ENCODE measurements at places on chromosomes 7 and 10. TPM values are rescaled to one million over a fixed set of nuclear protein-coding genes. Genes with fewer than 3 reads are reported as not detected.

DNA sequence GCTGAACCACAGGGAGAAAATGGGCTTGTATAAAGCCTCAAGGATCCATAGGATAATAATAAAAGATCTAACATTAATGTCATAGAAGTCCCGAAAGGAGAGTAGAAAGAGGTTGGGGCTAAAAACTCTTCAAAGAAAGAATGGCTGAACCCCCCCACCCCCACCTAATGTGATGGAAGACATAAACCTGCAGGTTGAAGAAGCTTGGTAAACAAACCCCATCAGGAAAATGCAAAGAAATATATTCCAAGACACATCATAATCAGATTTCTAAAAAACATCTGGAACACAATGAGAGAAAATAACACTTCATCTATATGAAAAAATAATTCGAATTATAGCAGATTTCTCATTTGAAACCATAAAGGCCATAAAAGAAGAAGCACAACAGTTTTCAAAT, 105.6 kb upstream of the BAIAP2L1 start:
- no peak overlapping the region for H3K27ac ChIP-seq
- H3K4me3 ChIP-seq, result no peak overlapping the region
- no peak for DNase-seq
- no peaks in the 10 kb centered on the region for H3K36me3 ChIP-seq
- no peaks in the 10 kb centered on the region for H3K27me3 ChIP-seq

DNA sequence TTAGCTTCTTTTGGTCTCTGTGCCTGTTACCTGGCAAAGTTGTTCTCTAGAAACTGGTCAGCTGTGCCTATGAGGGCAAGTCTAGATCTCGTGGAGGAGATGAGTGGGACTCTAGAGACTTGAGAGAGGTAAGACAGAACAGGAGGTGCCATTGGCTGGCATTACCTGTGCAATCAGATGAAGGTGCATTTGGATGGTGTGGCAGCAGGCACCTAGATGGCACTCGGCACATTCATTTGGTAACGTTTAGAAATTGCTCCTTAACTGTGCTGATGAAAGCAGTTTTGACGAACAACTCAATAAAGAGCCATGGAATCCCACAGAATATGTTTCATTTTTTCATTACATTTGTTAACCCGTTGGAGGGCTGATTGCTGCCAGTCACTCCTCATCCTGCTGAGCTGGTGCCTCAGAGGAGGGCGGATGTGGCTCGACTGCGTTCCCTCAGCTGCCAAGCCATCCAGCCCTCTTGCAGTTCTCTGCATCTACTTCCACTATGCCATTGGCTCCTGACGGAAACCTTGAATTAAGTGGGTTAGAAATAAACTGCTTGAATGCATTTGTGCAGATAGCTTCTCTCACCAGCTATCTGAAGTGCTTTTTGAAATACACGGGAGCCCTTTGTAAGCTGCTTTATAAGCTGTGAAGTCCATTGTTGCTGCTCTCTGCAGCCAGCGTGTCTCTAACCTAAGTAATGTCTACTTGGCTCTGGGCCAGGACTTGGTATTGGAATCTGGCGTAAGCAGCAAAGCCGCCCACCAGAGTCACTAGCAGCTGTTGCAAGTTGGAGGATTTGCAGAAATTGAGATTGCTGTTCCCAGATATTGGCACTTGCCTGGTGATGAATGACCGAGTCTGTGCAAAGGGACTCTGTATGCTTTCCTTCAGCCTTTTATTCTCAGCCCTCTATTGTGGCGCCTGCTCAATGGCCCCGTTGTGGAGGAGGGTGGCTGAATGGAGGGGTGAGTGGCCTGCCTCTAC, 87.4 kb downstream of the LRRC4 start:
- no peaks in the 10 kb centered on the region for H3K27me3 ChIP-seq
- peaks cover 7% of the 10 kb centered on the region for H3K4me1 ChIP-seq
- no peak overlapping the region for H3K27ac ChIP-seq

DNA sequence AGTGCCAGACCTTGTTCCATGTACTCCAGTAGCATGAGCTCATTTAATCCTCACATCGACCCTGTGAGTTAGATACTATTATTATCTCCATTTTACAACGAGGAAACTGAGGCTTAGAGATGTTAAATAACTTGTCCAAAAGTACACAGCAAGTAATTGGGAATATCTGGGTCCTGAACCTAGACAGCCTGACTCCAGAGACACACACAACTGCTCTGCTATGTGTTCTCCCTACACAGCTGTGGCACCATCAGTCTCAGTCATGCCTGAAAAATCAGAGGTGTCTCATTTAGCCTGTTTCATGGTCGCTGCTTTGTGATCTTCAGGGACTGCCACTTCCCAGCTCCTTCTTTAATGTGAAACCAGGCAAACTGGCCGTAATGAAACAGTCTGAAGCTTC, 56.5 kb downstream of the COL1A2 start:
- H3K4me3 ChIP-seq, result no peak overlapping the region
- no peak overlapping the region for H3K27ac ChIP-seq
- no peaks in the 10 kb centered on the region for H3K36me3 ChIP-seq
- H3K27me3 ChIP-seq, result no peaks in the 10 kb centered on the region
- H3K4me1 ChIP-seq, result no peaks in the 10 kb centered on the region

GRCh38 chr7:28478656-28479055, 66.3 kb downstream of the CREB5 start:
- H3K4me3 ChIP-seq, result no peak overlapping the region
- H3K27ac ChIP-seq, result no peak overlapping the region
- peaks cover 21% of the 10 kb centered on the region for H3K4me1 ChIP-seq

- no peaks in the 10 kb centered on the region for H3K36me3 ChIP-seq
- no peaks in the 10 kb centered on the region for H3K4me1 ChIP-seq
- H3K4me3 ChIP-seq, result no peak overlapping the region
Measured at GRCh38 chr10:44689368-44689767, 221.8 kb upstream of the TMEM72 start.

- H3K36me3 ChIP-seq, result no peaks in the 10 kb centered on the region
- no peak overlapping the region for H3K27ac ChIP-seq
- no peaks in the 10 kb centered on the region for H3K4me1 ChIP-seq
- H3K27me3 ChIP-seq, result no peaks in the 10 kb centered on the region
Measured at GRCh38 chr7:134362587-134363483, 46.1 kb upstream of the SLC35B4 start.

GRCh38 chr10:96978621-96979154, 146.6 kb downstream of the LCOR start:
- H3K4me1 ChIP-seq, result no peaks in the 10 kb centered on the region
- no peak for DNase-seq
- H3K27me3 ChIP-seq, result no peaks in the 10 kb centered on the region

GRCh38 chr10:119120413-119120867, 16.5 kb downstream of the DENND10 start:
- H3K4me3 ChIP-seq, result no peak overlapping the region
- H3K27me3 ChIP-seq, result no peaks in the 10 kb centered on the region
- no peaks in the 10 kb centered on the region for H3K4me1 ChIP-seq
- no peak for DNase-seq

DNA sequence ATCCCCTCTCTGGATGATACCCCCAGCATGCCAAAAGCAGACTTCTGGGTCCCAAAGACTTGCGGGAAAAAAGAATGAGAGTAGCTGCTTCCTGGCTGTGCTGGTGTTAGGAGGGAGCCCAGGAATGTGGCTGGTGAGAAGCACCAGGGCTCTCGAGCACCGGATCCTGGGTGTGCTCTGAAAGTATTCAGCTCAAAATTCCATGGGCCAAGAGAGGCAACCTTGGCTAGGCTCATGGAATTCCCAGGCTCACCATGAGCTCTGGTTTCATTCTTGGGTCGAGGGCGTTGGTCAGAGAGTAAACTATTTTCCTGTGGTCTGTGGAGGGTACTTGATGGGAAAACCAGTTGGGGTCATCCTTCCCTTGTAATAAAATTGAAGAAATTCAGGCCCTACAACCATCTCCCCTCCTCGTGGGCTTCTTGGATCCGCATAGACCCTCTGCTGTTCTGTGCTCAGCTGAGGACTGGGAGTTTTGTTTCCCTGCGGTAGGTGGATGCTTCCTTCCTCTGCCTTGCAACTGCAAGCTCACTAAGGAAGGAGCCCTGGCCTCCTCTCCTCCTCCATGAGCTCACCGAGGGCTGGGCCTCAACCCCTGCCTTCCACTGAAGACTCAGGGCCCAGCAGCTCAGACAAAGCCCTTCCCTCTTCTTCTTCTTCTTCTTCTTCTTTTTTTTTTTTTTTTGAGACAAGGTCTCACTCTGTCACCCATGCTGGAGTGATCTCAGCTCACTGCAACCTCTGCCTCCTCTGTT, 34.5 kb upstream of the AQP1 start:
- no peaks in the 10 kb centered on the region for H3K36me3 ChIP-seq
- H3K4me1 ChIP-seq, result peaks cover 20% of the 10 kb centered on the region
- no peaks in the 10 kb centered on the region for H3K27me3 ChIP-seq
- DNase-seq, result no peak
- no peak overlapping the region for H3K27ac ChIP-seq

DNA sequence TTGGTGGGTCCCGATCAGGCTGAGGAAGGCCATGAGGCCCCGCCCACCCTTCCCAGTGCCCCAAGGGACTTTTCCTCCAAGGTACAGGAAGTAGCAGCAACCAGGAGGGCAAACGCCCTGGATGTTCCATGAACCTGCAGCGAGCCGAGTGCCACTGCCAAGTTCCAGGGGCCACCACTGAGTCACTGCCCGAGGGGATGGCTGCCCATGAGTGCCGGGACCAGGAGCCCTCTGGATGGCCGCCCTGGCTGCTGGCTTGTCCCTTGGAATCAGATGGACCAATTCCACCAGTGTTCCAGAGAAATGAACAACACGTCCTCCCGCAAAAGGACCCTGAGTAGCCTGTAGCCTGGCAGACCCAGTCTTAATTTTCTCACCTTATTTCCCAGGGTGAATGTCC, 74.2 kb downstream of the ZRANB1 start:
- no peaks in the 10 kb centered on the region for H3K27me3 ChIP-seq
- no peak overlapping the region for H3K4me3 ChIP-seq
- H3K27ac ChIP-seq, result no peak overlapping the region
- peaks cover 17% of the 10 kb centered on the region for H3K36me3 ChIP-seq
- no peak for DNase-seq
- H3K4me1 ChIP-seq, result peaks cover 1% of the 10 kb centered on the region

DNA sequence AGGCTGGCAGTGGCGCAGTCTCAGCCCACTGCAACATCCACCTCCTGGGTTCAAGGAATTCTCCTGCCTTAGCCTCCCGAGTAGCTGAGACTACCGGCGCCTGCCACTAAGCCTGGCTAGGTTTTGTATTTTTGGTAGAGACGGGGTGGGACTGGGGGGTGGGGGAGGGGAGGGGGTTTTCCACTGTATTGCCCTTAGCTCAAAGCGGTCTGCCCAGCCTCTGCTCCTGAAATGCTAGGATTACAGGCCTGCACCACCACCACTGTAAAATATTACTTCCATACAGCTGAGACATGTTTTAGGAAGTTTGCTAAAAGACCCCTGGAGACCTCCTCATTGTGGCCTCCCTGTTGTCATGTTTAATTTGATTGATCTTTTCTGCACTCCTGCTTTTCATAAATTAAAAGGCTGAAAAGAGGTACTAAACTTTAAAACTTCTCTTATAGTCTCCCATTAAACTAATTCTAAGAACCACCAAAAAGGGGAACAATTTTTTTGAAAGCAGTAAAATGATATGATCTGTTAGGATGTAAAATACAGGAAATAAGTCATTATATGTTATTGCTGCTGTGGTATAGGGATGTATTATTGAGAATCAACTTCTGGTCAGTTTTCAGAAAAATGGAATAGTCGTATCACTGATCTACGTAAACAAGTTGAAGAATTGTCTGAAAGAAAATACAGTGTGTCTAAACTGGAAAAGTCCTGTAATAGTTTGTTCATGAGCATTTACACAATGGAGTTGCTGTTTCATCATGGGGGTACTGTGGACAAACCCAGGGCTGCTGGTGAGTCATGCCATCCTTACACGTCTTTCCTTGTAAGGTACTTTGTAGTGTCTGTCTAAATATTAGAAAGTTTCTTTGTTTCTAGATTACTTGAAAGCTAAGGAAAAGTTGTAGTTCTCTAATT, 72.9 kb upstream of the TMEM248 start:
- no peak overlapping the region for H3K4me3 ChIP-seq
- no peak for DNase-seq
- peak overlapping the region; percentile 47 for H3K27ac ChIP-seq
- H3K4me1 ChIP-seq, result peaks cover 26% of the 10 kb centered on the region
- no peaks in the 10 kb centered on the region for H3K27me3 ChIP-seq

DNA sequence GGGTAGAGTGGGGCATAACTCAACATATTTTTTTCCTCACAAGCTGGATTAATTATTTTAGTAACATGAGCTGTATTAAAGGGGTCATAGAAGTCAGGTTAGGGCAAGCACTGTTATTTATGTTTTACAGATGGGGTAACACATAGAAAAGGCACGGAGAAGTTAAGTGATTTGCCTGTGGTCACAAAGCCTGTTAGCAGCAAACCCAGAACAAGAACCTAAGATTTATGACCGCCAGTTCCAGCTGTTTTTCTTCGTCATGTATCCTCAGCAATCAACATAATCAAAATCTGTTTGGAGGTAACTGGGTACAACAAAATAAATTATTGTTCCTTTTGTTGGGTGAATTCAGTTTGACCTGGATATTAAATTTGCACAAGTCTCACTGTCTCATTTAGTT, 57.2 kb upstream of the BET1 start:
- H3K27ac ChIP-seq, result no peak overlapping the region
- H3K4me3 ChIP-seq, result no peak overlapping the region
- DNase-seq, result no peak
- no peaks in the 10 kb centered on the region for H3K4me1 ChIP-seq

GRCh38 chr7:15609287-15609686, 47.5 kb upstream of the AGMO start:
- H3K4me3 ChIP-seq, result no peak overlapping the region
- H3K36me3 ChIP-seq, result no peaks in the 10 kb centered on the region
- no peaks in the 10 kb centered on the region for H3K27me3 ChIP-seq
- no peak for DNase-seq
- H3K4me1 ChIP-seq, result no peaks in the 10 kb centered on the region

GRCh38 chr7:79774150-79774549, 320.7 kb upstream of the MAGI2 start:
- DNase-seq, result no peak
- H3K36me3 ChIP-seq, result no peaks in the 10 kb centered on the region
- H3K4me3 ChIP-seq, result no peak overlapping the region

Gene ADAM22
- 17.9 TPM for total RNA-seq

DNA sequence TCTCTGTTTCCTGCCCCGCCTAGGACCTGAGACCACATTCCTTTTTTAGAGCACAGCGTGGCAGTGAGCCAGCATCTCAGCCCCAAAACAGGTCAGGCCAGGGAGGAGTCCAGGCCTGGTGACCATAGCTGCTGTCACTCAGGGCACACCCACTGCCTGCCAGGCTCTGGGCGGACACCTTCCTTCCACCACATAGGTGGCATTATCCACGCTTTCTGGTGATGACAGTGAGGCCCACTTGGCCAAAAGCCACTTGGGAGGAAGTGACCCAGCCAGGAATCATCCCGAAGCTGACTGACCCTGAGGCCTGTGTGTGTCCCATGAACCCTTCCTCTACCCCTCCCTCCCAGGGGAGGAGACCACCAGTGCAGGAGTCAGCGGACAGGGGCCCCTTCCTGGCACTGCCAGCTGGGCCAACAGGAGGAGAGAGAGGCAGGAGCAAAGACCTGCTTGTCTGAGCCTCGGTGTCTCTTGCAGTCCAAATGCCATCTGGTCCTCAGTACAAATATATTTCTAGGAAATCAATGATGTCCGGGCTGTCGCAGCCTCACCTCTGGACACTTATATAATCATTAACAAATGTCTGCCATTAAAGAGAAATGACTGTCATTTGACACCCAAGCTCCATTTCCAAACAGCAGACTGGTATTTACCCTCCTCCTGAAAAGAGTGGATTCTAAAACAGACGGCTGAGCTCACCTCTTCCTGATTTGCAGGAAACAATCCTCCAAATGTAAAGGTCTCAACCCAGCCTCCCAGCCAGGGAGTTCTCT, 63.0 kb downstream of the ABRAXAS2 start:
- no peaks in the 10 kb centered on the region for H3K27me3 ChIP-seq
- H3K4me1 ChIP-seq, result no peaks in the 10 kb centered on the region
- DNase-seq, result no peak
- H3K36me3 ChIP-seq, result no peaks in the 10 kb centered on the region
- no peak overlapping the region for H3K27ac ChIP-seq
- H3K4me3 ChIP-seq, result no peak overlapping the region
